ENCODE measurements at places on chromosomes 12 and 14. TPM values are rescaled to one million over a fixed set of nuclear protein-coding genes. Genes with fewer than 3 reads are reported as not detected.

The LYSET gene
- total RNA-seq = 26.8 TPM

The SOAT2 gene
- not detected for total RNA-seq

The CLBA1 gene
- 14.3 TPM for total RNA-seq

The CLEC1B gene
- not detected for total RNA-seq

The KCNMB4 gene
- total RNA-seq = 1.9 TPM

The NCOR2 gene
- 276 TPM for total RNA-seq

The HCAR1 gene
- total RNA-seq = 2.0 TPM

The PTPN21 gene
- 6.1 TPM for total RNA-seq

The GYS2 gene
- not detected for total RNA-seq

The LPAR5 gene
- total RNA-seq = 0.17 TPM

The OAS3 gene
- total RNA-seq = 42.6 TPM

All from A673 (cell line).